Left renal cortex interstitium (tissue), 4 donors: ENCODE measurements at places on chromosomes 12 and 14.

GRCh38 chr12:113134521-113134951, 1.0 kb downstream of the RASAL1 start:
- DNase-seq: no peak

DNA sequence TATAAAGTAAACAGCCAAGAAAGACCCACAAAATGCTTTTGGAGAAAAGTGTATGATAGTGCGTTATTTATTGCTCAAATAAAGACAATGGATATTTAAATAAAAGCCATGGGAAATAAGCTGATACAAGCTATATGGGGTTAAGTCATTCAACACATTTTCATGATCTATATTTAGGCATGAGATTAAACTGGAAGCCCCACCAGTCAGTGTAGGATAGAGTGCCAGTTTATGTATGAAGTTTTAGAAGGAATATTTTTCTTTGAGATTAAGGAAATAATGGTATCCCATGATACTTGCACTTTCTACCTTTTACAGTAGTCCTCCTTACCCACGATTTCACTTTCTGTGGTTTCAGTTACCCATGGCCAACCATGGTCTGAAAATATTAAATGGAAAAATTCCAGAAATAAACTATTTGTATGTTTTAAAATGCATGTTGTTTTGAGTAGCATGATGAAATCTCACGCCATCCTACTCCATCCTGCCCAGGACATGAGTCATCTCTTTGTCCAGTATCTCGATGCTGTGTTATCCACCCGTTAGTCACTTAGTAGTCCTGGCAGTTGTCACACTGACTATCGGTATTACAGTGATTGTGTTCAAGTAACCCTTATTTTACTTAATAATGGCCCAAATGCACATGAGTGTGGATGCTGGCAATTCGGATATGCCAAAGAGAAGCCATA, 22.3 kb downstream of the SYT1 start:
- no peak for DNase-seq

DNA sequence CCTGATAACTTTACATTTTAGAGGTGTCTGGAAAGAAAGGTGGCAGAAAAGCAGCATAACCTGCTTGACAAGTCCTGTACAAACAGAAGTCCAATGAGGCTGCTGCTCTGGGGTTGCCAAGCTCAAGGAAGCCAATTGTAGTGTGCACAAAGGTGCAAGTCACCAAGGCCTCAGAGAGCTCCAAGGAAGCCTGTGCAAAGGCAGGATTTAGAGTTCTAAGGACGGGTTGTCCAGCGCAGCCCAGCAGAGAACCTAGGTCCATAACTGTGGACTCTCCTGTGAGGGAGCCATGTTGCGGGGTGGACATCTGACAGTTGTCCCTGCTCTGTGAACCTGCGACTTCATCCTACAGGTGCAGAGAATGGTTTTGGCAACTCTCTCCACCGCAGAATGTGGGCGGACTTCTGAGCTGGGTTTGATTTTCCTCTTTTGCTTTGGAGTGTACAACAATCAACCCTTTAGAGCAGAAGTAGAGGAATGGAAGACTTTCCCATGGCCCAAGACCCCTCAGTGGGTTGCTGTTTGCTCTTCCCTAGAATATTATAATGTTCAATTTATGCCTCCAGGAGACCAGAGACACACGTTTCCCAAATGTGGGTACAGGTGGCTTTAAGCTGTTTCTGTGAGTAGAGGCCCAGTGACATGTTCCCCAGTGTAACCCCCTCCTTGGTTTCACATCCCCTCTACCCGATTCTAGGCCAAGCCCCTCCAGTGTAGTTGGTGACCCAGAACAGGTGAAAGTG, 81.0 kb downstream of the ETV6 start:
- DNase-seq: no peak

- no peak for DNase-seq
These were observed 74.9 kb upstream of the ATP2B1 start for GRCh38 chr12:89783359-89784060.

GRCh38 chr12:105024928-105025327, 38.8 kb downstream of the NOPCHAP1 start:
- no peak for DNase-seq

- no peak for DNase-seq
These were observed 287.1 kb upstream of the SRRM4 start for GRCh38 chr12:118694128-118694775.

- DNase-seq: no peak
These were observed 485.0 kb downstream of the SNAPC1 start for GRCh38 chr14:62247266-62247665.

- no peak for DNase-seq
These were observed 5.6 kb downstream of the PYM1 start for GRCh38 chr12:55922126-55922525.

- no peak for DNase-seq
These were observed 23.2 kb downstream of the BORCS5 start for GRCh38 chr12:12379831-12380730.

- DNase-seq: no peak
These were observed 465.6 kb downstream of the MED13L start for GRCh38 chr12:115811929-115812328.

DNA sequence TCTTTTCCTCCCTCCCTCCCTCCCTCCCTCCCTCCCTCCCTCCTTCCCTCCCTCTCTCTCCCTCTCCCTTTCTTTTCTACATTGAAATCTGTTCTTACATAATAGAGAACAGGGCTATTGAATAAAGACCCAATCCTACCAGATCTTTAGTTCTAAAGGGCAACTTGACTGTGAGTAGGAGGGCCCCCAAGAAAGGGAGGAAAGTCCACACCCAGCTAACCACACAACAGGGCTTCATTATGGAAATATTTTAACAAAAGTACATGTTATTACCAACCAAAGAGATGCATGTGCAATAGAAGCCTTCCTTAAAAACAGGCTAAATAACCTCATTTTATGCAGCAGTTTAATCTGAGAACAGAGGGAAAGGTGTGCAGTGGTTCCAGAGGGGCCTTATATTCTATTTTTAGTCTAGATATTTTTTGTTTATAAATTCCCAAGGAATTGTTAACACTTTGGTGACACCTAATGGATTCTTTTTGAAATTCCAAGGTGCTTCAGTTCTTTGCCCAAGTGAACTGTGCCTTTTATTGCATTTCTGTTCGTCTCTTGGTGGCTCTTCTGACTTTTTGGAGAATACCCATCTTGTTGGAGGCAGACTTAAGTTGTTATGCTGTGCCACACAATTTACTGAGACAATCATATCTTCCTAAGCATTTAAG, 63.0 kb downstream of the GNS start:
- no peak for DNase-seq

DNA sequence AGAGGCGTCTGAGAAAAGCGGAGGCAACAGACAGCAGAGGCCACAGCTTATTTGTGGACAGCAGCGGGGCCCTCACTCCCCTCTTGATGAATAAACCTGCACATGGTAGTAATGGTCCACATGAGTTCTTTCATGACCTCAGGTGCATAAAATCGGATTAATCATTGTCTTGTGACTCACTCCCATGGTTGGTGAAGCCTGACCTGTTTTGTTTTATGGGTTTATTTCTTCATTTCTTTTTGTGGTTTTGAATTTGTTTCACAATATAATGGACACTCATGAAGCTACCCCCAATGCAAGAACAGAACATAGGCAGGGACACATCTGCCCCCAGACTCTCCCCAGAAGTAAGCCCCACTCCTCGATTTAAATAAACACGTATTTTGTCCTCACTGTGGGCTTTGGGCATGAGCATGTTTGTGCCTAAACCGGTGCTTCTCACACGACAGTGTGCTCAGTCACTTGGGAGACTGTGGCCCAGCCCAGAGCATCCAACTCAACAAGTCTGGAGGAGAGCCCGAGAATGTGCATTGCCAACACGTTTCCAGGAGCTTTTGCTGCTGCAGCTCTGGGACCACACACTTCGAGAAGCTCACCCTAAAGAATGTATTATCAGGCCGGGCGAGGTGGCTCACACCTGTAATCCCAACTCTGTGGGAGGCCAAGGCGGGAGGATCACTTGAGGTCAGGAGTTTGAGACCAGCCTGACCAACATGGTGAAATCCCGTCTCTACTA, 116.1 kb downstream of the SCARB1 start:
- DNase-seq: no peak

DNA sequence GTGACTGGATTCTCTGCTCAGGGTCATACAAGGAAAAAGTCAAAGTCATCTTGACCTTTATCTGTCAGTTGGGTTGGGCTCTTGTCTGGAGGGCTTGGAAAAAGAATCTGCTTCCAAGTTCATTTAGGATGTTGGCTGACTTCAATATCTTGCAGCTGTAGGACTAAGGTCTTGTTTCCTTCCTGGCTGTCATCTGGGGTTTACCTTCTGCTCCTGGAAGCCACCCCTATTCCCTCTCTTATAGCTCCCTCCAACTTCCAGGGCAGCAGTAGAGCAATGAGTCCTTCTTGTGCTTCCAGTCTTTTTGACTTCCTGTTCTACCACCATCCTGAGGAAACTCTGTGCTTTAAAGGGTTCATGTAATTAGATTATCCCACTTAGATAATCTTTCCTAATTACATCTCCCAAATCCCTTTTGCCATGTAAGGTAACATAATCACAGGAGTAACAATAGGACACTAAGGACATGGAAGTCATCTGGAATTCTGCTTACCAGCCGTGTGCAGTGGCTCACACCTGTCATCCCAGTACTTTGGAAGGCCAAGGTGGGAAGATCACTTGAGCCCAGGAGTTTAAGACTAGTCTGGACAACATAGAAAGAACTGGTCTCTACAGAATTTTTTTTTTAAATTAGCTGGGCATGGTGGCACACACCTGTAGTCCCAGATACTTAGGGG, 170.7 kb upstream of the KITLG start:
- no peak for DNase-seq

DNA sequence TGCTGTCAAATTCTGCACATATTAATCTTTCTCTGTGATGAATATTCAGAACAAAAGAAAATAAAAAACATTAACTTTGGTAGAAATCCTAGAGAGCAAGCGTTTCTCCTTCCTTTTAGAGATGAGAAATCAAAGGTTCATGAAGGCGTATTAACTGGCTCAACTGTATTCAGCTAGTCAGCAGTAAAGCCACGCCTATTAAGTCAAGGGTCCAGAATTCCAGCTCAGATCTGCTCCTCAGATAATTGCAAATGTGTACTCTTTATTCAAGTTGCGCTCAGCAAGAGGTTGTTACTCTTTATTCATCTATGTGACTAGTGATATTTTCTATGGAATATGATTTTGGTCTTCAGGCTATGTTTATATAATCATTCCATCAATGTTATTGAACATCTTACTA, 13.1 kb upstream of the POC1B start:
- no peak for DNase-seq

- DNase-seq: no peak
These were observed at the start of gene SALL2 for GRCh38 chr14:21525962-21526671. SALL2 (minus strand) TSS chr14:21526346; CDS start chr14:21526127, 219 bp downstream.

DNA sequence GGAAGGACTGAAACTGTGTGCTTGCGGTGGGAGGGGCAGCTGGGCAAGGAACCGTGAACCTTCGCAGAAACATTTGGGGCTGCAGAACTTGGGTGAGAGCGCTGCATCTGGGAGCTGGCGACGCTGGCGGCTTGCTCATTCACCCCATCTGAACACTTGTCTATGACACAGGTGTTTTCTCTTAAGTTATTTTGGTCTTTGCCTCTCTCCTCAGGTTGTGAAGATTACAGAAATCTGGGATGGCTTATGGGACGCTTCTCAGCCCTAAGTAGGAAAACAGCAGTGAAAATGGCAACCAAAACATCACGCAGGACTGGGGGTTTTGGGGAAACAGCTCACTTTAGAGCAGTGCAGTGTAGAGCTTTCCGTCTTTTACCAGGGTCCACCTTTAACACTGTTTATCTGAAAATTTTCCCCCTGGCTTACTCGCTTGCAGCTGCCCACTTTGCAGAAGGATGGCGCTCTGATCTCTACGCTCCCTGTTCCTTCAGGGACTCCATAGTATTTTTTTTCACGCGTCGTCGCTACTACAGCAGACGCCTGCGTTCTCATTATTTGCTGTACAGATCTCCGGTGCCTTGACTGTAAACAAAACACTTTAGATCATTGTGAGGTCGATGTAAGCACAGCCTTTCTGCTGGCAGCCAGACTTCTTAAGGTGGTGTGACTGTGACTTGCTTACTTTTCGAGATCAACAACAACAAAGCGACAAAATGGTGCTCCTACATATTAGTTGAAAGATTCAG, 2.7 kb upstream of the CDKN1B start:
- DNase-seq: peak; percentile 49

DNA sequence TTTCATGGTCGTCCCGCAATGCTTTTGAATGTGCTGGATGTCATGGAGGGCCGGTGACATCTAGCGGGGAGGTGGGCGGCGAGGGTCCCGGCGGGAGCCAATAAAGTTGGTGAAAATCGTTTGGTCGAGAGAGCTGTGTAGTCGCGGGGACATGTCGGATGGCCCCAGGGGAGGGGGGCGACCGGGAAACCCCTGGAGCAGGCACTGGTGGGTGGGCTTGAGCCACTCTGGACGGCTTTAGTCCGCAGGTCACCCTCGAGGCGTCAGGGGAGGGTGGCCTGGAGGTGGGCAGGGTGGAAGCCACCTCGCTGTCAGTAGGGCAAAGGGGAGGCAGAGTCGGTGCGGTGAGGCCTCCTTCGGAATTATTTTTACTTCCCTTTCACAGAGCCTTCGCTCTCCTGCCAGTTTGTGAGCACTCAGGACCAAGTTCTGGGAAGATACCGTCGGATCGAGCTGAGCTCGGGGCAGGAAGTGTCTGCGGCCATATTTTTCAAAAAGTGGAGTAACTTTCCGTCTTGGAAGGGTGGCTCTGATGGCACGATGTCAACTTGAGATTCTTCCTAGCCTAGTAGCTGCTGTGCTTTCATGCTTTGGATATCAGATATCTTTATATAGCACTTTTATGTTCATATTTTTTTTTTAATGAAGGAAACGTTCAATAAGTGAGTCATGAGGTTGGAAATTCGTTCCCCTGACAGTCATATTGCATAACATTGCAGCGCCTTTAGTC, 28.2 kb downstream of the WBP11 start:
- no peak for DNase-seq

GRCh38 chr12:93460003-93460402, 7.3 kb upstream of the MRPL42 start:
- no peak for DNase-seq

DNA sequence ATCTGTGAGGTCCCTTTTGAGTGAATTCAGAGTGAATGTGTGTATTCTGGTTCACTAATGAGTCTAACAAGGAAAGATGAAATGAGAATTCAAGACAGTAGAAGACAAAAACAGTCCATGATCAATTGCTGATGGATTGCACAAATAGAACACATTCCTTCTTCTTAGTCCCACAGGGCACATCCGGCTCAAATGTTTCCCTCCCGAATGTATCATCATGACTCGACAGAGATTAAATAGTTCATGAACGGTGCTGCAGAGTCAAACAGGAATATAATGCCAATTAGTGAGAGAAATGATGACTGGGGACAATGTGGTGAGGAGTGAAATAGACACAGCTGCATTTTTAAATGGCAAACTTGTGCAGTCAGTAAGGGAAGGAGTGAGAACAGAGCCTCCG, 11.5 kb upstream of the SFSWAP start:
- no peak for DNase-seq

DNA sequence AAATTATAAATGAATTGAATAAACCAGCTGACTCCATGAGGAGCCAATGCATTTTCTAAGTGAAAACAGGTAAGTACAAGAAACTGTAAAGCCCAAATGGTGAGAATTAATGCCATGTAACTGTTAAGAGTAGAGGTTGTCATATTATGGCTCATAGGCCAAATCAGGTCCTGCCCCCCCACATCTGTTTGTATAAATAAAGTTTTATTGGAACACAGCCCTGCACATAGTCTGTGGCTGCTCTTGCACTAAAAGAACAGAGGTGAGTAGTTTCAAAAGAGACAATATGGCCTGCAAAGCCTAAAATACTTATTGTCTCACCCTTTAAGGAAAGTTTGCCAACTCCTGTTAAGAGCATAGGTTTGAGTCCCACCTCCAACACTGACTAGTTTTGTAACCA, 140.5 kb upstream of the SRRM4 start:
- no peak for DNase-seq

- no peak for DNase-seq
These were observed 59.6 kb upstream of the EEA1 start for GRCh38 chr12:92988622-92989130.

GRCh38 chr14:55537782-55538181, 42.2 kb upstream of the KTN1 start:
- DNase-seq: no peak
